ENCODE measurements at places on chromosomes 6 and 20. TPM values are rescaled to one million over a fixed set of nuclear protein-coding genes. Genes with fewer than 3 reads are reported as not detected.

SLC26A8 gene
- not detected for total RNA-seq

PSMB1 gene
- 282 TPM for total RNA-seq

SLC22A16 gene
- not detected for total RNA-seq

STK4 gene
- 45.4 TPM for total RNA-seq

LCA5 gene
- total RNA-seq: 2.0 TPM

PCMT1 gene
- 86.9 TPM for total RNA-seq

- no peak for DNase-seq
Measured at GRCh38 chr20:62838128-62838891, 21.5 kb downstream of the COL9A3 start.

- no peak for DNase-seq
Measured at GRCh38 chr20:54220722-54221121, 12.8 kb downstream of the PFDN4 start.

VSTM2L gene
- 0.69 TPM for total RNA-seq

- no peak for DNase-seq
Measured at GRCh38 chr20:22531756-22532155, 52.6 kb downstream of the FOXA2 start.

PXMP4 gene
- total RNA-seq: 9.6 TPM

DNA sequence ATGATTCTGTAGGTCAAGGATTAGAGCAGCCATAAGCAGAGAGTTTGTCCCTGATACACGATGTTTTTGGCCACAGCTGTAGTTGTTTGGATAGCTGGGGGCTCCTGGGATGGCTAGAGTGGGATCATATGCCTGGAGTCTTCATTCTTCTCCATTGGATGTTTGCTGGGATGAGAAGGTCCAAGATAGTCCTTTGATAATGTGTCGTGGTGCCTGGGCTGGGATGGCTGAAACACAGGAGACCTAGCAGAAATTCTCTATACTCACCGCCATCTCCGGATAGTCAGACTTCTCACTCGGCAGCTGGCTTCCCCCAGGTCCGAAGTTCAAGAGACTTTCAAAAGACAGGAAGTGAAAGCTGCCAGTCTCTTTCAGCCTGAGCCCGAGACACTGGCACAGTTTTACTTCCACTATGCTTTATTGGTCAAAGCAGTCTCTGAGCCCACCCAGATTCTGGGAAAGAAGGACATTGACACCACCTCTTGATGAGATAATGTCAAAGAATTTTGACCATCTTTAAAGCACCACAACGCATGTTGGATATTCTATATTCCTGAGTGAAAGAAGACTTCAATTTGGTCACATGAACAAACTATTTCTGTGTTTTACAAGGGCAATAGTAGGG is 16.0 kb downstream of the MARCKS start:
- DNase-seq: no peak

PPARD gene
- 38.4 TPM for total RNA-seq

DSP gene
- 104 TPM for total RNA-seq

Measured in HCT116 (cell line).